Neuronal stem cell (in vitro differentiated cells): ENCODE measurements at places on chromosomes 13 and 19.

DNA sequence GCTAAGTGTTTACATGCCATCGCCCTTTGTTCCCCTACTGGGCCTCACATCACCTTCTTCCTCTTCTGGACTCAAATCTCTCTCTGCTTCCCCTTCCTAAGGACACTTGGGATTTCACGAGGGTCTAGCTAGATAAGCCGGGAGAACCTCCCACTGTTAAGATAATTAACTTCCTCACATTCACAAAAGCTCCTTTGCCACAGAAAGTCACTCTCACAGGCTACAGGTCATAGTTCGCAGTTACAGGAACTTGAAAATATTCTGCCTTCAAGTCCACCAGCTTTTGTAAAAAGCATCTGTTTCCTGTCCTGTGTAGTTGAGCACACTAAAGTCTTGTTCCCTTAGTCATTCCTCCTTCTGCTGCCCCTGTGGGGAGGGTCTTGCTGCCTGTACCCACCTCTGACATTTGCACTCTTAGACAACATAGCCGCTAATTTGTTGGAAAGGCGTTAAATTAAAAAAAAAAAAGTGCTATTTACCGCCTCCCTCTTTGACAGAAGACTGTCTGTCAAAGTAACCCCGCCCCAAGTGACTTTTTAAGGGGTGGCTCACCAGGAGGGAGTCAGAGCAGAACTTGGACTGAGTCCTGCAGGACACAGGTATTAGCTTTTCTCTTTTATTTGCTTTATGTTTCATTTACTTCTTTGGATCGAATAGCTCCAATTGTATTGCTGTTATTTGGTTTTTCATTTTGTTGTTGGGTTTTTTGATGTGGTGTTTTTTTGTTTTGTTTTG is 26.8 kb upstream of the CEACAM21 start:
- DNase-seq, result peak; percentile 37

GRCh38 chr13:39729156-39729555 is 73.7 kb downstream of the COG6 start:
- no peak for DNase-seq

GRCh38 chr19:52248241-52248640 is 21.1 kb upstream of the ZNF766 start:
- no peak for DNase-seq

GRCh38 chr19:30074096-30074495 is 132.1 kb downstream of the URI1 start:
- no peak for DNase-seq

- DNase-seq, result no peak
Measured at GRCh38 chr19:39398297-39398864, 7.2 kb downstream of the MED29 start.

- no peak for DNase-seq
Measured at GRCh38 chr13:83221813-83222241, 660.4 kb downstream of the SLITRK1 start.

GRCh38 chr19:48836089-48837017 is at the start of gene HSD17B14:
TSS of gene HSD17B14 (minus strand) at chr19:48836491. CDS start at chr19:48836411, 80 bp downstream.
- peak; percentile 81 for DNase-seq

GRCh38 chr13:50387051-50387581 is 371.9 kb downstream of the KCNRG start:
- peak; percentile 30 for DNase-seq

GRCh38 chr13:79393564-79394249 is 12.3 kb downstream of the RBM26 start:
- no peak for DNase-seq

- DNase-seq, result no peak
Measured at GRCh38 chr13:91776611-91777193, 378.3 kb downstream of the GPC5 start.

DNA sequence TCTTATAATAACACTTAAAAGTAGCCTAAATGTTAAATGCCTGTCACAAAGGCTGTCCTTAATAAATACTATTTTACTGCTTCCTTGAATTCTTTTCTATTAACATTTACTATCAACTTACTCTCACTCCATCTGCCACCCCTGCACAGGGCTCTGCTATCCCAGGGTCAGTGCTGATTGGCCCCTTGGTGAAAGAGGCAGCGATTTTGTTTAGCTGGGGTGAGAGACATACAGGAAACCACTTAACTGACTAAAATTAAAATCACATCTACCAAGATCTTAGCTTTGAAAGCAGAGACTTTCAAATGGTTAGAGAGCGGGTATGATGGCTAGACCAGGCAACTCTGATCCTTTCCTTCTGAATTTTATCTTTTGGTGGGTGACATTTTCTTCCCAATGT is 149.9 kb upstream of the HTR2A start:
- DNase-seq, result no peak

GRCh38 chr13:51451134-51451466 is 1.7 kb downstream of the INTS6 start:
- DNase-seq, result no peak

DNA sequence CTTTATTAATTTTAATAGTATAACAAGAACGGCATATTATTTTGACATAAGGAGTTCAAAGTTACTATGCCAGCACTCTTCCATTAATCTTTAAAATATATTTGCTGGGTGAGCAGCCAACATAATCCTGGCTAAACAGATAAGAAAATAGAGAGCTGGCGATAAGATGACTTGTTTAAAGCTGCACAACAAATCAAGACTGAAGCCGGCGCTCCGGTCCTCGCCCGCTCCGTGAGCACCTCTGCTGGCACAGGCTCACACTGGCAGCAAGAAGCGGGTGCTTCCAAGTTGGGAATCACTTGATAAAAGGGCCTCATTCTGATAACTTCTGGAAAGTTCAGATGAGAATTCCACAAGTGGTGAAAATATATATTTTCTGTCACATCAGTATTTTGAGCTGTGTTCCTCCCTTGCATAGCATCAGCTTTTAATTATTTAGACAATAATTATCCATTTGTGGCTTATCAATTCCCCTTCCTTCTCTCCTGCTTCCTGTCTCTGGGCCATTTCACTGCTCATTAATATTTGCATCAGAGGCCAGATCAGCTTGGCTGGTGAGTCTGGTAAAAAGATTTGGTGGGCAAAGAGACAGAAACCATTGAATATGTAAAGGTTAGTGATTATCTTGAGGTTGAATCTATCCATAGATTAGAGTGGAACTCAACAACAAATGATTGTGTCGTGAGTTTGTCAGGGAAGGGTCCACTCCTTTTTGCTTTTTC is 205.3 kb downstream of the MZT1 start:
- DNase-seq, result no peak

GRCh38 chr13:79581870-79582315 is 100.9 kb downstream of the NDFIP2 start:
- DNase-seq, result no peak

- no peak for DNase-seq
Measured at GRCh38 chr19:30504272-30504671, 132.1 kb downstream of the ZNF536 start.

GRCh38 chr19:7516333-7516732 is 430 bp downstream of the ZNF358 start:
- no peak for DNase-seq

- no peak for DNase-seq
Measured at GRCh38 chr13:39963612-39964011, 308.1 kb downstream of the COG6 start.

GRCh38 chr13:73608157-73608516 is 526.1 kb downstream of the KLF12 start:
- no peak for DNase-seq
